ENCODE measurements at places on chromosomes 16 and 17.

GRCh38 chr16:49332589-49333258, 40.9 kb upstream of the C16orf78 start:
- DNase-seq, result no peak

DNA sequence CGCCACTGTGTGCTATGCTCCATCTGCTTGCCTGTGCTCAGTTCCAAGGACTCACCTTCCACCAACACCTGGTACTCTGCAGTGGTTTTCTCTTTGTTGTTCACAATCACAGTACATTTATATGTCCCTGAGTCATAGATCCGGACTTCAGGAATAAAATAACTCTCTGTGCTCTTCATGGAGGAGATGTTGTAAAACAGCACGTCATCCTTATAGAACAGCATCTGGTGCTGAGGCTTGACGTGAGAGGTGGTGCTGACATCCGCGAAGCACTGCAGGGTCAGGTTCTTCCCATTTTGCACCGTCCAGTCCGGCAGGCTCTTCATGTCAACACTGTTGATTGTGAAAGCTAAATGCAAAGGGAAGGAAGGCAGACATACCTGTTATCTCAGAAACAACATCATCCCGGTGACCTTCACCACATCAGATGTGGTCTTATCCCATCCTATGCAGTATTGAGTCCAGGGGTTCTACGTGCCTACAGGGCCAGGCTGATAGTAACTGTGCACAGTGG, 12.8 kb downstream of the PECAM1 start:
- DNase-seq, result no peak

DNA sequence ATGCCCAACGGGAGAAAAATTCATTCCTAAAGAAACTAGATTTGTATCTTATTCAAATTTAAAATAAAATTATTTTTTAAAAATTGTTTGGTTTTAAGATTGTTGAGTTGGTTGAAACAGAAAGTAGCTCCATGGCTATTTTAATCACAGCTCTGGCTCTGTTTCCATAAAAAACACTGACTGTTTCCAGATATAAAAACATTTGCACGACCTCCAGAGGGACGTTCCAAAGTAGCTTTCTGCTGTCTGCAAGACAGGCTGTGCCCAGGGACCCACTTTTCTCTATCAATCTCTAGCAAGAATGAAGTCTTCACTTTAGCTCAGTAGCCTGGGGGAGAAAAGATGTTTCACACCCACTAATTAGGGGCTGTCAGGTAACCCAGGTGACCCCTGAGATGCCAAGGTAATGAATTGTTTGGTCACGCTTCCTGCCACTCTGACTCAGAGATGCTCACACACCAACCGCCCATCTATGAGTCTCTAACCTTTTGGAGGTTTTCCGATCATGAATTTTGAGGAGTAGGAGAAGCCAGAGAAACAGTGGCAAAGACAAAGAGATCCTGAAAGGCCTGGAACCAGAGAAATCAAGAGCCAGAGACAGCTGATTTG, 220.1 kb upstream of the SOX9 start:
- DNase-seq, result no peak

- no peak for DNase-seq
These were observed 57.6 kb downstream of the KSR1 start for GRCh38 chr17:27513849-27514248.

GRCh38 chr17:57733085-57733484, 12.0 kb downstream of the CCDC182 start:
- no peak for DNase-seq

DNA sequence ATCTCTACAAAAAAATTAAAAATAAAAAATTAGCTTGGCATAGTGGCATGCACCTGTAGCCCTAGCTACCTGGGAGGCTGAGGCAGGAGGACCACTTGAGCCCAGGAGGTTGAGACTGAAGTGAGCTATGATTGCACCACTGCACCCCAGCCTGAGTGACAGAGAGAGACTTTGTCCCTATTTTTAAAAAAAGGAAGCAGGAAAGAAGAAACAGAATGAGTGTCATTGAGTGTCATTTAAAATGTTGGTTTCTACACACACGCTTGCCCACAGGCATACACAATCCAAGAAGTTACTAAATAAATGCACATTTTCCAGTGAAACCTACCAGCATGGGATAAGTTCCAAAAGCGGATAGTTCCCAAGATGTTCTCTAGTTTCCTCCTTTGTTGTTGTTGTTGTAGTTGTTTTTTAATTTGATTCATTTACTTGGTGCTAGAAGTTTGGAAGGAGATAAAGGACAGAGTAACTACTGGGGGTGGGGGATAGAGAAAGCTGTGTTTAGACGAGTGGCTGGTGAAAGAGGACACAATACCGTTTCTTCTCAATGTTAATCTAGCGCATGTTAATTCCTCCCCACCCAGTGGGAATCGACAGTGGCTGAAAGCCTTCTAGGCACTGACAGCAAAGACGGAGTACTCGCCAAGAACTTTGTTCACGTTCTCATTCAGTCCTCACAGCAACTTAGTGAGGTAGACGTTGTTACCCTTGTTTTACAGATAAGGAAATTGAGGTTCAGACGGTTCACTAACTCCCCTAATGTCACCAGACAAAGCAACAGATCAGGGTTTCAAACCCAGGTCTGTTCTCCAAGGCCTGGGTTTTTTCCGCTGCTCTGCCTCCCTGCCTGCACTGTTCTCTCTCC, 17.3 kb downstream of the MRPS23 start:
- DNase-seq, result no peak

- no peak for DNase-seq
These were observed 8.2 kb downstream of the HSD3B7 start for GRCh38 chr16:30992931-30993816.

- DNase-seq, result no peak
These were observed 6.6 kb downstream of the ZDHHC7 start for GRCh38 chr16:85004587-85005205.

DNA sequence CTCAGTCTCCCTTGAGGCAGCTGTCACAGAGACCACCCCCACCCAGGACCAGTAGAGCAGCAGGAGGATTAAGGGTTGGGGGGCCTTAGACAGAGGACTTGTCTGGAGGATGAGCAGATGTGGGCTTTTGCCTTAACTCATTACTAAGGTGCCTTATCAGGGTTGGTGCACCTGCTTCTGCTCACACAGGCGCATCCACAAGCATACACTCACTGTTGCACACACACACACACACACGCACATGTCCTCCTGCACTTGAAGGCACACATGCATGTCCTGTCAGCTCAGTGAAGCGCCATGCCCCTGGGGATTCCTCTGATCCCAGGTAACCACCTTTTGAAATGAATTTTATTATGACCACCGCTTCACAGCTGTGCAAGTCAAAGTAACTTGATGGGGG, 1.2 kb downstream of the GFAP start:
- no peak for DNase-seq

GRCh38 chr17:34254651-34255380, at the start of gene CCL2:
CCL2 (plus strand) TSS chr17:34255285; CDS start chr17:34255350, 65 bp downstream.
- no peak for DNase-seq

DNA sequence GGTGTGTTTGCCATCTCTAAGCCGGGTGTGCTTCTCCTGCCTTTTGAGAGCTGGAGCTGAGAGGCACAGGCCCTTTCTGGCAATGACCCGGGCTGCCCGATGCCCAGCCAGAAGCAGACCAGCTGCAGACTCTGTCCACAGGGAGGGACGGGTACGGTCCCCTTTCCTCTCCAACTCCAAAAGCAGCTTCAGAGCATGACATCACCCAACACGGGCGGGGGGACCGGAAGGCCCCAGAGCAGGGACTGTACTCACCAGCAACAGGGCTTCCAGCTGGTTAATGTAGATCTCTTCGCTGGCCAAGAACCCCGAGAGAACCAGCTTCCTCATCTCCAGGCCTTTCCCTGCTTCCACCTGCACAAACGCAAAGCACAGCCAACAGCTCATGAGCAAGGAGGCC, 79.4 kb downstream of the ABR start:
- DNase-seq, result no peak

- DNase-seq, result no peak
These were observed 112.9 kb downstream of the GP2 start for GRCh38 chr16:20214401-20214800.

DNA sequence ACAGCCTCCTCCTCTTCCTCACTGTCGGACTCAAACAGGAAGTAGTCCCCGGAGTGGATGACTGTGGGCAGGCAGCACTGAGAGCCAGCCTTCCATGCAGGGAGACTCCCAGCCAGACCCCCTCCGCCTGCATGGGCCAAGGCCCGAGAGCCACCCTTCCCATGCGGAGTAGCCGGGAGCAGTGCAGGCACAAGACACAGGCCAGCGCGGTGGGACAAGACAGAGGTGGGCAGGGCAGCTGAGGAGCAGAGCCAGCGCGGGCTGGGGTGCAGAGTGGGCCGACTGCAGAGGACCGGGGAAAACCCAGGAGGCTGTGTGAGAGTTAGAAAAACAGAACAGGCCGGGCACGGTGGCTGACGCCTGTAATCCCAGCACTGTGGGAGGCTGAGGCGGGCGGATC, 17.6 kb downstream of the CTU2 start:
- no peak for DNase-seq

GRCh38 chr17:892958-893357, 86.6 kb downstream of the NXN start:
- DNase-seq, result no peak

- DNase-seq, result no peak
These were observed 4.4 kb downstream of the SEC14L1 start for GRCh38 chr17:77145224-77145611.

DNA sequence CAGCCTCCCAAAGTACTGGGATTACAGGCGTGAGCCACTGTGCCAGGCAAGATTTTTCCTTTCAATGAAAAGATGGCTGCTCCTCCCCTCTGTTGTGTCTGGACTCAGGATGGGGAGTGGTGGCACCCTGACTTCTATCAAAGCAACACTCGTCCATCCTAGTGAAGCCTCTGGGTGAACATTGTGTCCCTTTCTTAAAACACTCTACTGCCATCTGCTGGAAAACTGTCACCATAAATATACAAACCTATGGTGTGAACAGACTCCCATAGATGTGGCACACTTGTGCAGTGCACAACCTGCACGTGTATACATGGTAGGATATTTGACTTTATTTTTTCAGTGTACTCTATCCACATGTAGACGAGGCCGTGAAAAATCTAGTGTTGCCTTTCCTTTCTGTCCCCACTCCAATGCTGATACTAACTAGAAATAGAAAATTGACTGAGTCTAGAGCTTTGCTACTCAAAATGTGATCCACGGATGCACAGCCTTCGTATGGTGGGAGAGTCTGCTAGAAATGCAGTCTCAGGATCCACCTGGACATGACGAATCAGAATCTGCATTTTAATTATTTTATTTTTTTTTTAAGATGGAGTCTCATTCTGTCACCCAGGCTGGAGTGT, 55.9 kb upstream of the PLCG2 start:
- DNase-seq, result no peak

DNA sequence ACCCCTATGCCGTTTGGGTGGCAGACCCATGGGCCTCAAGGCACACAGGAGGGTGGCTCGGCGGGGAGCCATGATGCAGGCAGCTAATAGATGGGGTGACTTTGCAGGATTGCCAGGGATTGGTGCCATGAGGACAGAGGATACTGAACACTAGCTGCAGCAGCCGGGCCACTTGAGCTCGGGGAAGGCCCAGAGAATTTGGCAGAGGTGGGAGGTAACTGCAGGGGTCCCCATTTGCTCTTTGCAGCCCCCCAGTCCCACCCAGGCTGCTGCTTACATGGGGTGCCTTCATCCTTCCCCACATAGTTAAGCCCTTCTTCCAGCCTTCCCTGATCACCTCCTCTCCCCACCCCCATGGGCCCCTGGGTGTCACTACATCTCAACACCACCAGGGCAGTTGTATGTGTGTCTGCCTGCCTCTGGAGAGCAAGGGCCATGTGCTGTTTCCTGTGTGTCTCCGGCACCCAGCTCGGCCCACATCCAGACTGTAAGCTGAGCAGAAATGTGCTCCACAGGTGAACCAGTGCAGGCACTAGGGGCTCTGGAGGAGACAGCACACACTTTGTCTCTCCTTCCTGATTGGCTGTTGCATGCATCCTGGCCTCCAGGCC, 52.0 kb downstream of the SREBF1 start:
- no peak for DNase-seq

DNA sequence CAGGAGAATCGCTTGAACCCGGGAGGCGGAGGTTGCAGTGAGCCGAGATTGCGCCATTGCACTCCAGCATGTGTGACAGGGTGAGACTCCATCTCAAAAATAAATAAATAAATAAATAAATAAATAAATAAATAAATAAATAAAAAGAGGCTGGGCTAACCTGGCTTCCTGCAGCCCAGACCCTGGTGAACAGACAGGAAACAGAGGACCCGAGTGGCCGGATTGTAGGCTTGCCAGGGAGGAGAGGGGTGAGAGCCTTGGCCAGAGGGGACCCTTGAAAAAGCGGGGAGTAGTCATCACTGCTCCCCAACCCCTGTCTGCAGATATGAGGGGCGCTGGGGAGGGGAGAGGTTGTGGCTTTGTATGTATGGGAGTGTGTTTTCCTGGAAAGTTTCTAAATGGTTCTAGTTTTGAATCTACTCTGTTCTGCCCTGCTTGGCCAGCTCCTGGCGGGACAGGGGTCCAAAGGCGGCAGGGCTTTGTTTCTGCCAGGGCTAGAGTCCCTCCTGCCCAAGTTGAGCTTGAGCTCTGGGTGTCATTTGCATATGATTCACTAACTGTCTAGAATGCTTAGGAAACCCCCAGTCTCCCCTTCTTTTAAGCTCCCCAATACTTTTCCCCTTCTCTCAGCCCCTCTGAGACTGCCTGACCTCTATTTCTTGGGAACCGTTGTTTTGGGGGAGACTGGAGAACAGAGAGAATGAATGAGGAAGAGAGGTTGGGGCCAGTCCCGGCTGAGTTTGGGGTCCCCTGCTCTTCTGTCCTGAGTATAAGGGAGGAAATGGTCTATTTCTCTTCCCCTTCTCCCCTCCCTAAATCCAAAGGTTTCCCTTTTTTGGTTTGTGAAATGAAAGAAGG, 16.4 kb downstream of the RARA start:
- no peak for DNase-seq

- DNase-seq, result no peak
These were observed 16.1 kb upstream of the ADAMTS18 start for GRCh38 chr16:77450790-77451487.

DNA sequence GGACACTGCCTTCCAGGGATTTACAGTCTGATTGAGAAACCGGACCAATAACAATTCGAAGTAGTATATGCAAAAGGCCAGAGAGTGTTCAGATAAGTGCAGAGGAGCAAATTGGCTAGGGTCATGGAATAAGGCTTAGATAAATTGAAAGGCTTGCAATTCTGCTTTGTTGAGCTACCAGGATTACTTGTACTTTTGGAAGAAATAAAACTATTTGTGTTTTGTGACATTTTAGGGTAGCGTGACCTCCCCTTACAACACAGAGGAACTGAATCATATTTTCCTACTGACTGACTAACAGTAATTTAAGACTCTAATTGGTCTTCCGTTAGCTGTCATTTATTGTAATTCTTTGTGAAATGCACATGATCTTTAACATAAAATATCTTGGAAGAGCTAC, 104.7 kb downstream of the PITPNC1 start:
- DNase-seq, result no peak

DNA sequence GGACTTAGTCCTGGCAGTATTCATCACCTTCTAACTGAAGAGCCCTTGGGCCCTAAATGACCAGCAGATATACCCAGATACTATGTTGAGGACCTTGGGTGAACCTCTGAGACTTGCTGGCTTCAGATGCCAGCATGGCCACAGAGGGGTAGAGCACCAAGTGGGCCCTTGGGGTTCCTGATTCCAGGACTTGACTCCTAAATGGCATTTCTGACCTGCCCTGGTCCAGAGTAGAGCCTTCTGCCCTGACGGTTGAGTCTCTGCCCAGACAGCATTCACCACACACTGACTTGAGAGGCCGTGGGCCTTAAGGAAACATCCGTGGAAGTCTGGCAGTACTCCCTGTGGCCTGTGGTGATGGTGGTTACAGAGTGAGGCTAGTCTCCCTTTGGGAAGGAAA, 2.8 kb upstream of the APPBP2 start:
- no peak for DNase-seq

- DNase-seq, result no peak
These were observed 216.5 kb downstream of the NTN1 start for GRCh38 chr17:9237661-9238301.

GRCh38 chr17:78474614-78475146, 96.2 kb downstream of the PGS1 start:
- DNase-seq, result peak; percentile 8

All from stimulated activated CD8-positive, alpha-beta memory T cell treated with anti-CD3 and anti-CD28 coated beads, Interleukin-7, amount 100 ng/mL, for 24 hours (primary cell).